ENCODE measurements at places on chromosomes 6 and 20.

- DNase-seq: no peak
These were observed 127.6 kb upstream of the FAM184A start for GRCh38 chr6:119205911-119206618.

DNA sequence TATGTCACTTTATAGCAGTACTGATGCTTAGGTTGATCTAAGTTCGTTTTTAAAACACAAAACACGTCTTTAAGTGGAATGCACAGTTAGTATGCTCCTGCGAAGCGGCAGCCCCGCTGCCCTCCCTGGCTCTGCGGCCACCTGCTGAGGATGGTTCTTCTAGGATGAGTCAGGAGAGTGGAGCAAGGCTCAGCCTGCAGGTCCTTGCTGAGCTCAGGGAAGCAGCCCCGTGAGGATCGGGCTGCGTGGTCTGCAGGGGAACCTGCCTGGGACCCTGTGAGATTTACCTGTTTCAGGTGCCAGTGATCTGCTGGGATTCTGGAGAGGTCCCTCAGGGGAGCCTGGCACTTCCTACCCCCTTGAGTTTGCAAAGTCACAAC lies 57.5 kb downstream of the SYNJ2 start:
- DNase-seq: no peak

DNA sequence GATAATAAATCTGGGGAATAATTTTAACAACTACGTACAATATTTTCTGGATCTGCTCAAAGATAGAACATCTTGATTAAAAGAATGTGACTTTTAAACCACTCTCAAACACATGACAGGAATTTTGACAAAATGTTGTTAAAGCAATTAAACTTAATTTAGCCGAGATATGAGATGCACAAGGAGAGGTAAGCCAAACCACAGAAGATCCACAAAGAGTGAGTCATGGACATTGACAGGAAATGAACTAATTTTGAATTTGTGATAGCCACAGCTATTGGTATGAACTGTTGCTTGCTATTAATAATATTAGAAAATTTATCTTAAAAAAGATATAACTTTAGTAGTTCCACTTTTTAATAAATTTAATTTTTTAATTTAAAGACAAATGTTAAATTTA lies 27.8 kb upstream of the VGLL2 start:
- DNase-seq: no peak

- no peak for DNase-seq
These were observed 75.1 kb downstream of the CNBD2 start for GRCh38 chr20:36043441-36043840.

GRCh38 chr6:119348748-119349360 lies 707 bp downstream of the MAN1A1 start:
- peak; percentile 16 for DNase-seq

DNA sequence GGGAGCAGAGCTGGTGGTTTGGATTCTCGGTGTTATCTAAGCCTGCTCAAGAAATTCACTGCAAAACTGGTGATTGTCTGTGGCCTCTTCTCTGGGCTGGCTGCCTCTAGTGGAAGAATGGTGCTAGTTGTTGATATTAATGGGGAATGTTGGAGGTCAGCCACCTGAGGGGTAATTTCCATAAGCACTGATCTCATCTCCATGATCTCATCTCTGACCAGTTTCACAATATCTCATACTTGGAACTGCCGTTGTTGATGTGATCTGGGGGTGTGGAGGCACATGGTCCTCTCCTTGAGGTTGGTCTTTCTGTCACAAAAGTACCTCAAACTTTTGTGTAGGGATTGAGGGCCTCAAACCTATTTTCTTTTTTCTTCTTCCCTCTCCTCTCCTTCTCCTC lies 102.6 kb downstream of the CD109 start:
- no peak for DNase-seq

- no peak for DNase-seq
These were observed 35.9 kb upstream of the PIM1 start for GRCh38 chr6:37134036-37134395.

GRCh38 chr6:118171852-118172251 lies 264.8 kb downstream of the SLC35F1 start:
- DNase-seq: no peak

- no peak for DNase-seq
These were observed 126.9 kb downstream of the TRMT11 start for GRCh38 chr6:126113261-126113660.

DNA sequence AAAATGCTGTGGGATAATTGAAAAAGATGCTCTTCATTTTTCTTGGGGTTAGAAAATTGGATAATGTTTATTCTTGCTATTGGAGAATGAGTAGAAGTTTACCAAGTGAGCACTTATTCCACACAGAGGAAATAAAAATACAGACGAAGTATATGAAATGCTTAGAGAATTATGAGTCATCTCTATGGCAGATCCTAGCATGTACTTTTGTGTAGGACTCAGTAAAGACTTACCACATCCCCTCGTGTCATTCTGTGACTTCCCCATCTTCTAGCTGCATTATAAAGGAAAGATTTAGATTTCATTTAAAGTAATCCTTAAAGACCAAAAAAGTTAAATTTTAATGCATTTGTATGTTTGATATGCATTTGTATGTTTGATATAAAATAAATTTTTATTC lies 685.6 kb downstream of the TBC1D32 start:
- DNase-seq: no peak

GRCh38 chr20:49427751-49428518 lies 54.5 kb downstream of the KCNB1 start:
- no peak for DNase-seq

DNA sequence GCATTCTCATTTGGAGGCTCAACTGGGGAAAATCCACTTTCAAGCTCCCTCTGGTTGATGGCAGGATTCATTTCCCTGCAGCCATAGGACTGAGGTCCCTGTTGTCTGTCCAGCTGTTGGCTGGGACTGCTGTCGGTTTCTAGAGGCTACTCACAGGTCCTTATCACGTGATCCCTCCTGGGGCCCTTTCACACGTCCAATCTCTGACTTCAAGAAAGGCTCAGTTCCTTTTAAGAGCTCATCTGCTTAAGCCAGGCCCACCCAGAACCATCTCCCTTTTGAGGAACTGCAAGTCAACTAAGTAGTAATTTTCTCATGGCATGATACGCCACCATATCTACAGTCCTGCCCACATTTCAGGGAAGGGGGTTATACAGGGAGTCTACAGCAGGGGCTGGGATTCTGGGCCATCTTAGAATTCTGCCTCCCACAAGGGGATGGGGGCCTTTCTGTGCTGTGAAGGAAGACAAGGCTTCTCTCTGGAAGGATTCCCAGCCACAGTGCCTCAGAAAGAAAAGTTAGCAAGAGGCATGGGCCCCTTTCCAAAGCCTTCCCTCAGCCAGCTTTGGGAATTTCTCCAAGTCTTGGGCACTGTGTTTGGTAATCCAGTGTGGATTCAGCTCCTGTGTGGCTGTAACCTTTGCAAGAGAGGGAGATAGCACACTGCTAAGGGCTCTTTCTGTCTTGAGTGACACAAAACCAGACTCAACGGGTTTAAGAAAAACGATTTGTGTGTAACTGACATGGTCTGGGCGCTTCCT lies 66.4 kb downstream of the CTCFL start:
- DNase-seq: no peak

GRCh38 chr6:74879234-74879633 lies 326.6 kb downstream of the COL12A1 start:
- no peak for DNase-seq

- DNase-seq: no peak
These were observed 28.2 kb upstream of the SNAP25 start for GRCh38 chr20:10190456-10190855.

DNA sequence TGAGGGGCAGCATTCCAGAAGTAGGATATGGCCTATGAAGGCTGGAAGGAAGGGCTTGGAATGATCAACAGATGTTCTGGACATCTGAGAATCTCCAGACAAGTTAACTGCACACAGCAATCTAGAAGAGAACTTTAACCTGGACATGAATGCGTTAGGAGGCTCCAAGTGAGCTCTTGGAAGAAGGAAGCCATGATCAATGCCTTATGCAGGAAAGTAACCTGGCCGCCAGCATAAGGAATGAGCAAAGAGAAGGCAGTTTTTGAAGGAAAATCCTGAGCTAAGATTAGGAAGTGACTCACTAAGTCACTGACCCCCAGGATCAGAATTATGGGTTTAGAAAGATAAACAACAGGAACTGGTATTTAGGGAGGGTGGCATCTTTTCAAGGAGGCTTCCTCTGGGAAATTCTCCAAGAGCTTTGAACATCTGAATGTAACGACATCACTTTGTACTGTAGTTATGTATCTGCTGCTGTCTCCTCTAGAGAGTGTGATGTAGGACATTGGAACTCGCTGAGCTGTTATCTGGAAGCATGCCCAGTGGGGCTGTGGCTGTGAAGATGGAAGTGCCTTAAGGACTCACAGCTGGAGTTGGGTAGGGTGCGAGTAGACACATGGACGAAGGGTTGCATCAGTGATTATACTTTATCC lies 236.8 kb downstream of the PACRG start:
- no peak for DNase-seq

- DNase-seq: no peak
These were observed 8.9 kb downstream of the MANBAL start for GRCh38 chr20:37298190-37298939.

DNA sequence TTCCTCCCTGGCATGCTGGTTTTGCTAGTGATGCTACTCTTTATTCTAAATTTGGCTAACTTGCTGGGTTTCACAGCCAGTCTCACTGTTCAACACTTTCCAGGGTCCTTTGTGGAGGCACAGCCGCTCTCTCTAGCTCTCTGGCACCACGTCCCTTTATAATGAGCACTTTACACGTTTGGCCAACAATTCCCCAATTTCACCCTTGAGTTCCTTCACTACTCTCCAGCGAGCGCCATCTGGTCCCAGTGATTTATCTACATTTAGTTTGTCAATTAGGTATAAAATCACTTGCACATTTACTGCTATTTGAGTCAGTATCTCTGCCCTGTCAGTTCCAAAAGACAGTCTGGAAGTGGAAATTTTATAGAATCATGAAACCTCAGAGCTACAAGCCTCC lies 241.9 kb upstream of the MOCS1 start:
- no peak for DNase-seq

GRCh38 chr20:21048841-21049273 lies 57.3 kb downstream of the LINC00237 start:
- peak; percentile 45 for DNase-seq

DNA sequence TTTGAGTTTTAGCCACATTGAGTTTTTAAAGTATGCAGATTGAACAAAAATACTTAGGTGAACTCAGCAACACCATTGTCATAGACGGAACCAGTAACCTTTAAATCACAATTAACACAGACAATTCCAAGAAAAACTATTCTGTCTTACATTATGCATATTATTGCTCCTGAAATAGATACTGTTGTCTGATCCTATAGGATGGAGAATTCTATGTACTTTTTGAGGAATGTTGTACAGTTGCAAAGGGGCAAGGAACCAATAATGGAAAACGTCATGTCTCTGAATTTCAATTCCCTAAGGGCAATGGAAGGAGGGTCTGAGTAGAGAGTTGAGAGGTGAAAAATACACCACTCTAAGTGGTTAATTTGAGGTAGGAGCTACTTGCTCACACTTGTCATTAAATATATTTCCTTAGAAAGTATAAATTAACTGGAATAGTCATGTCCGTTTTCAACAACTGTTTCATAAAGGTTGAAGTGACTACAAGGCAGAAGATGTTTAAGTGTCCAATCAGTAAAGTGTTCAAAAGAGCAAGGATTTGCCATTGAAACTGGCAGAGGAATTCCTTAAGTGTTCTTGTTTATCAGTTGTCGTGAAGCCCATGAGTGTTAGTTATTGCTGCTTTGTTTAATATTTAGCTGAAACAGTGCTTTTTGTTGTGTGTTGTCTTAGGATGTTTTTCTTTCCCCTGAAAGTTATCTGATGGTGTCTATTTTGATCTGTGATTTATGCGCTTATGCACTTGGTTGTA lies 1.3 kb downstream of the NKAIN2 start:
- no peak for DNase-seq

- DNase-seq: no peak
These were observed 3.1 kb downstream of the HM13 start for GRCh38 chr20:31517373-31517772.

GRCh38 chr6:13653296-13653695 lies 38.2 kb downstream of the NOL7 start:
- DNase-seq: no peak

GRCh38 chr6:145891126-145891525 lies 73.0 kb downstream of the SHPRH start:
- no peak for DNase-seq

- DNase-seq: no peak
These were observed 32.1 kb upstream of the TCFL5 start for GRCh38 chr20:62893700-62894099.

DNA sequence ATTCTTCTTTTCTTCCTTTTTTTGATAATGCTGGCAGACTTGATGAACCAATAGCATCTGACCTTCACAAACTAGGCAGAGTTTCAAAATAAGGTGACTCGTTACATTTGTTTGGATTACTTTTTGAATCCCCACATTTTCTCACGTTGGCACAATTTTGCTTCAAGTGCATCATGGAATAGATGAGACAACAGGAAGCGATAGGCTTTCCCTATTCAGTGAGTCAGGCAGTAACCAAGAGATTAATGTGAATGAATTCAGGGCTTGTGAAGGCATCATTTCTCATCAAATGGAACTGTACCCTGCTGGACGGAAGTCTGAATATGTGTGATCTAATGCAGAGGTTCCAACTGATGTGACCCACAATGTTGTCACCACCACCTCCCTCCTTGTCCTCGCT lies 10.7 kb downstream of the RFPL4B start:
- DNase-seq: no peak

- DNase-seq: no peak
These were observed 207.1 kb upstream of the PRSS16 start for GRCh38 chr6:27040244-27041042.

DNA sequence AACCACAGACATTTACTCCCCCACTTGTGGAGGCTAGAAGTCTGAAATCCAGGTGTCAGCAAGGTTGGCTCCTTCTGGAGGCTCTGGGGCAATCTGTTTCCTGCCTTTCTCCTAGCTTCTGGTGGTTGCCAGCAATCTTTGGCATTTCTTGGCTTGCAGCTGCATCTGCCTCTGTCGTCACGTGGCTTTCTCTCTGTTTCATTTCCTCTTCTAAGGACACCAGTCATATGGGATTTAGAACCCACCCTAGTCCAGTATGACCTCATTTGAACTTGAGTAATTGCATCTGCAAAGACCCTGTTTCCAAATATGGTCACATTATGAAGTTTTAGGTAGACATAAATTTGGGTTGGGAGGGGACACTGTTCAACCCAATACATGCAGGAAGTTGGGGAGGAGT lies 56.2 kb upstream of the EPB41L1 start:
- DNase-seq: no peak

DNA sequence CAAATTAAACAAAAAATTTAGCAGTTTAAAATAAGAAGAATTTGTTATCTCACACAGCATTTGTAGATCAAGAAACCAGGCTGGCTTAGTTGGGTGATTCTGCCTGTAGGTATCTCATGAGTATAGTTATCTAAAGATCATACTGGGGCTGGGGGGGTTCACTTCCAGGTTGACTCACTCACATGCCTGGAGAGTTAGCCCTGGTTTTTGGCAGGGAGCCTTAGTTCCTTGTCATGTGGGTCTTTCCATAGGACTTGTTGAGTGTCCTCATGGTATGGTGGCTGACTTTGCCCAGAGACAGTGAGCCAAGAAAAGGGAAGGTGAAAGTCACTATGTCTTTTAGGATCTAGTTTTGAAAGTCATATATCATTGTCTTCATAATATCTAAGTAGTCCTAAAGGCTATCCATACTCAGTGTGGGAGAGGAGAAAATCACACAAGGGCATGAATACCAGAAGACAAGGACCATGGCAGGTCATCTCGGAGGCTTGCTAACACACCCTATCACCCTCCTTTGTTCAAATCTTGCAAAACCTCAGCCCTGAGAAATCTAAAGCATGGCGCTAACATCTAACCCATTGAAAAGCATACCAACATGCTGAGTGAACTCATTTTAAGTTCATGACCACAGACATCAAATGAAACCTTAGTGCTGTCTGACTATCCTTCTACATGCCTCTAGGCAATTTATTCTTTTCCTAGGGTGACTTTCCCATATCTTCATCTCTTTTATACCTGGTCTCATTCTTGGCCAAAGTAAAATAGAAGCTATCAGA lies 39.2 kb downstream of the CYP24A1 start:
- DNase-seq: no peak

All from activated T-cell treated with anti-CD3 and anti-CD28 coated beads for 1 hour (primary cell).